ENCODE measurements at places on chromosomes 3 and 15. TPM values are rescaled to one million over a fixed set of nuclear protein-coding genes. Genes with fewer than 3 reads are reported as not detected.
A peak's percentile ranks its signal among the peaks of the same experiment; 100 is the strongest.

DNA sequence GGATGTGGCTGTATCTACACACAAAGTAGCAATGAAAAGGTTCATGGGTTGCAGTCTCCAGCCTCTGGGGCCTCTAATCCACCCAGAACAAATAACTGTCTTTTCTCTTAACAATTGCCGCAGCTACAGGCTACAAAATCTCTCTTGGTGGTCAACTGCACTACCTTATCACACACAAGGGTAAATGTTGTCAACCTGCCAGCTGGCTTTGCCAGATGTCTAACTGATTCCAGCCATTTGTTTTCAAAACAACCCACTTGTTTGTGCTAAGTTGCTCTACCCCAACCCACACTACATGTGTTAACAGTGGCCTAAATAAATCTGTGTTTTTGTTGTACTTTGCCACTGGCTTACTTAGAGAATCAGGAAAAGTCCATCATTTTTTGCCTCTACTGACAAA, 447.3 kb downstream of the TAFA4 start:
- H3K4me1 ChIP-seq = no peaks in the 10 kb centered on the region
- no peaks in the 10 kb centered on the region for H3K36me3 ChIP-seq
- no peaks in the 10 kb centered on the region for H3K27me3 ChIP-seq
- no peak for DNase-seq
- H3K27ac ChIP-seq = no peak overlapping the region

Gene RASA2
- 7.2 TPM for total RNA-seq

Gene MLH1
- total RNA-seq = 15.3 TPM

- peak; percentile 58 for DNase-seq
- no peaks in the 10 kb centered on the region for H3K36me3 ChIP-seq
- no peaks in the 10 kb centered on the region for H3K27me3 ChIP-seq
- H3K4me3 ChIP-seq = peak overlapping the region; percentile 46
- no peaks in the 10 kb centered on the region for H3K4me1 ChIP-seq
These were observed 25.9 kb downstream of the MELTF start for GRCh38 chr3:197003461-197004385.

Gene HEG1
- 22.7 TPM for total RNA-seq

DNA sequence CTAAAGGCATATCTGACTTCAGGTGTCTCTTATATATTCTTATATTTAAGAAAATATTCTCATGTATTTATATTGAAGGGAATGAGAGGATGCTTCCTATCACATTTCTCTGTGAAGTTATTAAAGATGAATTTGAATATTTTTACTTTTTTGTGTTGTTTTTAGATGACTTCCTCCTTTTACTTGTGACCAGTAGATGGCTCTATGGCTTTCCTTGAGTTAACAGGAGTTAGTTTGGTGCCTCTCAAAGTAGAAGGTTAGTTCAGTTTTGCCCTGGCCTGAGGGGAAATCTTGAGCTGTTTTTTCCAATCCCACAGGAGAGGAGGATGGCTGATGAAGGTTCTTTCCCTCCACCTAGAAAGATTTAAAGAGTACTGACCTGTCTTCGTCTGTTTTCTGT, 80.7 kb downstream of the SQOR start:
- H3K4me1 ChIP-seq = no peaks in the 10 kb centered on the region
- no peaks in the 10 kb centered on the region for H3K36me3 ChIP-seq
- no peaks in the 10 kb centered on the region for H3K27me3 ChIP-seq
- no peak for DNase-seq
- H3K27ac ChIP-seq = no peak overlapping the region

Gene UBE2Q2
- total RNA-seq = 9.9 TPM

Gene IL5RA
- 0.12 TPM for total RNA-seq

Gene LDHAL6B
- not detected for total RNA-seq

DNA sequence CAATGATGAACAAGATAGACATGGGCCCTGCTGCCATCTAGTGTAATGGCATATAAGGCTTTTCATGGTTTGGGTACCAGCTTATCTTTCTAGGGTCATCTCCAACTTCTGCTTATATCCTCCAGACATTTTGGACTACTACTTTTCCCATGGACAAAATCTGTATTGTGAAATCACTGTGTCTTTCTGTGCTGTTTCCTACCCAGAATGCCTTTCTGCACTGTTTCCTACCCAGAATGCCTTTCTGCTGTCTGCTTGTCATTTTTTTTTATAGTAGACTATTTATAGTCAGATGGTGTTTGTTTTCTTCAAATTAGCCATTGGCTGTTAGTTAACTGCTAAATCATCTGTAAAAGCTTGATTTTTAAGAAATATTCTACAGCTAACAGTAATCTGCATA, 20.1 kb downstream of the VPS8 start:
- no peak overlapping the region for H3K4me3 ChIP-seq
- DNase-seq = no peak
- no peaks in the 10 kb centered on the region for H3K36me3 ChIP-seq
- no peaks in the 10 kb centered on the region for H3K4me1 ChIP-seq

GRCh38 chr3:31390466-31390865, 142.3 kb upstream of the STT3B start:
- no peaks in the 10 kb centered on the region for H3K4me1 ChIP-seq
- no peak overlapping the region for H3K4me3 ChIP-seq
- DNase-seq = no peak

DNA sequence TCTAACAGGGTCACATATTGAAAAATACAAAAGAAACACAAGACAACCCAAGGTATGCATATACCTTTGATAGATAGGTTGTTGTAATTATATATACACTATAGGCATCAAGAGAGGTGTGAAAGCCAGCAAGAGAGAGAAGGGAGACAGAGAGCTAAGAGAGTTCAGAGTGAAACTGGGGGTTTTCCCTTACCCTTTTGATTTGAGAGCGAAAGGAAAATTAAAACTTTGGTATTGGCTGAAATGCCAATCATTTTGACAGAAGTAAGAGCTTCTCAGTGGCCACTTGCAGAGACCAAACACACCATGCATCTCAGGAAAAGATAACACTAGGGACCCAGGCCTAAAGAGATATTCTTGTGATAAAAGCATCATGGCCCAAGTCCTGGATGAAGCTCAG, 183.6 kb downstream of the SHOX2 start:
- no peak for DNase-seq
- no peaks in the 10 kb centered on the region for H3K4me1 ChIP-seq
- no peaks in the 10 kb centered on the region for H3K36me3 ChIP-seq

GRCh38 chr3:32401556-32402081, 10.0 kb downstream of the CMTM7 start:
- H3K4me1 ChIP-seq = peaks cover 15% of the 10 kb centered on the region
- H3K4me3 ChIP-seq = peak overlapping the region; percentile 20
- DNase-seq = peak; percentile 75
- H3K36me3 ChIP-seq = no peaks in the 10 kb centered on the region

Gene RLBP1
- total RNA-seq = not detected

Gene CHRD
- 11.0 TPM for total RNA-seq

DNA sequence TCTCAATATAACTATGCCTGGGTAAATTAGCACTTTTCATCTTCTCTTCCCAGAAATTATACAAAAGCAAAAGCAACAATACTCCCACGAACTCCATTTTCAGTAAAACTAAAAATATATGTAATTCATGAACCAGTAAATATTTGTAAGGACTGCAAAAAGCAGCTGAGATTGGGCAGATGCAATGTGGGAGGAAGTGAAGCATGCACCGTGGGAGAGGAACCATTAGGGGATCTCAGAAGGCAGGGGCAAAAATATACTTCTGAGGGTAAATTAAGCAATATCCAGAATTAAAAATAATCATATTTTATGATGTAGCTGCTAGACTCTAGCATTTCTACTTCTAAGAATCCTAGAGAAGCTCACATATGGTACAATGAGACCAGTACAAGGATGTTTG, 20.2 kb downstream of the CFAP91 start:
- no peaks in the 10 kb centered on the region for H3K27me3 ChIP-seq
- DNase-seq = no peak
- H3K4me1 ChIP-seq = no peaks in the 10 kb centered on the region

GRCh38 chr3:194637066-194637465, 3.8 kb upstream of the TMEM44 start:
- H3K27me3 ChIP-seq = no peaks in the 10 kb centered on the region
- no peak overlapping the region for H3K27ac ChIP-seq
- H3K4me1 ChIP-seq = no peaks in the 10 kb centered on the region
- DNase-seq = no peak
- H3K4me3 ChIP-seq = no peak overlapping the region

DNA sequence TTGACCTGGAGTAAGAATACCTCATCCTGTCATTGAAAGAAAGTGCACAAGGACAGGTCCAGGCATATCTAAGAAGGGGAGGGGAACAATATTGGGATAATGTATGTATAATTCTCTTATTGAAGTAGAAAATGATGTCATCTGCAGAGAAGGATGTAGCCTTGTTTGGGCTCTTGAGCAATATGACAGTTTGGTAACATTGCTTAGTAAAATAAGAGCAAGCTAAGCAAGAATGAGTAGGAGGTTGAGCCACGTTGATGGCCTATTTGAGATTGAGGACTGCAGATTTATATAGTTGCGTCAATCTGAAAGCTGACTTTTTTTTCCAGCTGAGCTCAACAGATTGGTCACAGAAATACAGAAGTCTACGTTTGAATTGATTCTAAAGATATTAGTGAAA, 145.2 kb downstream of the FILIP1L start:
- no peak for DNase-seq
- H3K4me1 ChIP-seq = peaks cover 20% of the 10 kb centered on the region
- no peaks in the 10 kb centered on the region for H3K36me3 ChIP-seq
- no peaks in the 10 kb centered on the region for H3K27me3 ChIP-seq
- H3K27ac ChIP-seq = no peak overlapping the region

Gene MUC4
- 0.42 TPM for total RNA-seq

DNA sequence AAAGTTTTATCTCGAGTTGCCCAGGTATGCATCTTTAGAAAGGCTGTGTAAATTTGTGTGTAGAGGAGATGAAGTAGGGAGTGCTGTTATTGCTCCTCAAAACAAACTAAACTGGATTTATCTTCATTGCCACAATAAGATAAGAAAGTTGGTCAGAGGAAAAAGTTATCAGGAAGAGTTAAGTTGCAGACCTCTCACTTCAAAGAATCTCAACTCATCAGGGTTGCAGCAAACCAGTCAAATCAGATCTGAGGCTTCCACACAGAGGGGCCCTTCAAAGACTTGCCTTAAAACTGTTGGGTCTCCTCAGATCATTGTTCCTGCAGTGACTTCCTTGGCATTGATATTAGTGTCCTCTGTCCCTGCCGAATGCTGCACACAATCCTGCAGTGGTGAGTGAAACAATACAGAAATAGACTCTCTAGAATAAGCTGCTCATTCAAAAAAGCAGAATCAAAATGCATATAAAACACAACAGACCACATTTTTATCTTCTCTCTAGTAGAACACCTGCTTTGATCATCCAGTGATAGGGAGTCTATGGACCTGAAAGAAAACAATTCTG, 191.2 kb upstream of the CBLB start:
- H3K4me3 ChIP-seq = no peak overlapping the region
- no peaks in the 10 kb centered on the region for H3K4me1 ChIP-seq
- DNase-seq = no peak

DNA sequence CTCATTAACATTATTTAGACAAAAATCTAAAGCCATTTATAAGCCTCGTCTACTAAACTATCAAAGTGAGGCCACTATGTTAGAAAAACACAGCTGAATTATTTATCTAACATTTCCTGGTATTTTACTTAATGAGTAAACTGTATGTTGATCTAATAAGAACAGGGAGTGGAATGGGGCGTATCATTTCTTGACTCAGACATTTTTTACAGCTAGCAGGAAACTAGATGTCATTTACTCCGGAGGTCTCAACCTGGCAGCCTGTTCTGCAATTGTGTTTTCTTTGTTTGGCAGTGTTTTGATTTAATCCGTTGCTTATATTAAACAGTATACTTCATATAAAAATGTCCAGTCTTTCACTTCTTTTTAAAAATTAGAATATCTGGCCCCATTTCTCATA, 79.1 kb upstream of the ABI3BP start:
- H3K36me3 ChIP-seq = no peaks in the 10 kb centered on the region
- no peak overlapping the region for H3K27ac ChIP-seq
- no peaks in the 10 kb centered on the region for H3K27me3 ChIP-seq
- H3K4me3 ChIP-seq = no peak overlapping the region
- H3K4me1 ChIP-seq = peaks cover 2% of the 10 kb centered on the region

GRCh38 chr3:196694202-196694638, 17.8 kb downstream of the CEP19 start:
- DNase-seq = no peak
- no peaks in the 10 kb centered on the region for H3K27me3 ChIP-seq
- no peaks in the 10 kb centered on the region for H3K4me1 ChIP-seq
- no peaks in the 10 kb centered on the region for H3K36me3 ChIP-seq
- no peak overlapping the region for H3K27ac ChIP-seq
- H3K4me3 ChIP-seq = no peak overlapping the region

DNA sequence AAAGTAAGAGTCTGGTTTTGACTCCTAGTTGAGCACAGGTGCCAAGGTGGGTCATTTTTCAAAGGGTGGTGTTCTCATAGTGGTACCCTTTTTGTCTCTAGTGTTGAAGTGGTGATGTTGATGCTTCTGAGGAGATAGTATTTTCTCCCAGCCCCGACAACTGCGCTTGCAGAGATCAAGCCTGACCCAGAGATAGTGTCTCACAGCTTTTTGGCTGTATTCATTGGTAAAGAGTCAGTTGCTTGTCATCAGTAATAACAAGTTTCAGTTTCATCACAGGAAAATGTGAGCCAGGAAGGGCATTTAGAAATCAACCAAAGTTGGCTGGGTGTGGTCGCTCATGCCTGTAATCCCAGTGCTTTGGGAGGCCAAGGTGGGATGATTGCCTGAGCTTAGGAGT, 139.3 kb downstream of the NFKBIZ start:
- no peak overlapping the region for H3K4me3 ChIP-seq
- no peaks in the 10 kb centered on the region for H3K4me1 ChIP-seq
- H3K27me3 ChIP-seq = no peaks in the 10 kb centered on the region
- no peaks in the 10 kb centered on the region for H3K36me3 ChIP-seq
- no peak for DNase-seq

GRCh38 chr3:21587894-21588293, 163.1 kb downstream of the ZNF385D start:
- H3K27me3 ChIP-seq = no peaks in the 10 kb centered on the region
- H3K4me3 ChIP-seq = no peak overlapping the region
- no peaks in the 10 kb centered on the region for H3K36me3 ChIP-seq
- DNase-seq = no peak
- H3K27ac ChIP-seq = no peak overlapping the region
- H3K4me1 ChIP-seq = no peaks in the 10 kb centered on the region

Gene PLD1
- 44.1 TPM for total RNA-seq

GRCh38 chr3:56467801-56468183, 475 bp downstream of the ERC2 start:
- H3K27me3 ChIP-seq = no peaks in the 10 kb centered on the region
- H3K4me3 ChIP-seq = peak overlapping the region; percentile 47
- peak overlapping the region; percentile 22 for H3K27ac ChIP-seq
- no peaks in the 10 kb centered on the region for H3K4me1 ChIP-seq

Gene KCNMB2
- total RNA-seq = 0.69 TPM

GRCh38 chr15:63236272-63236671, 41.1 kb upstream of the APH1B start:
- H3K36me3 ChIP-seq = no peaks in the 10 kb centered on the region
- H3K27me3 ChIP-seq = no peaks in the 10 kb centered on the region
- DNase-seq = no peak

Gene CCDC54
- not detected for total RNA-seq

GRCh38 chr3:46372492-46373359, 2.0 kb downstream of the CCR5 start:
- no peaks in the 10 kb centered on the region for H3K4me1 ChIP-seq
- H3K4me3 ChIP-seq = no peak overlapping the region
- no peaks in the 10 kb centered on the region for H3K27me3 ChIP-seq
- H3K27ac ChIP-seq = no peak overlapping the region
- no peaks in the 10 kb centered on the region for H3K36me3 ChIP-seq

- H3K27me3 ChIP-seq = no peaks in the 10 kb centered on the region
- H3K36me3 ChIP-seq = no peaks in the 10 kb centered on the region
- no peak overlapping the region for H3K27ac ChIP-seq
- no peak for DNase-seq
- no peaks in the 10 kb centered on the region for H3K4me1 ChIP-seq
These were observed 450.5 kb upstream of the TPRG1 start for GRCh38 chr3:188721312-188721711.

All from pancreas (tissue), 10 donors.